ENCODE measurements at places on chromosomes 6 and 20.

DNA sequence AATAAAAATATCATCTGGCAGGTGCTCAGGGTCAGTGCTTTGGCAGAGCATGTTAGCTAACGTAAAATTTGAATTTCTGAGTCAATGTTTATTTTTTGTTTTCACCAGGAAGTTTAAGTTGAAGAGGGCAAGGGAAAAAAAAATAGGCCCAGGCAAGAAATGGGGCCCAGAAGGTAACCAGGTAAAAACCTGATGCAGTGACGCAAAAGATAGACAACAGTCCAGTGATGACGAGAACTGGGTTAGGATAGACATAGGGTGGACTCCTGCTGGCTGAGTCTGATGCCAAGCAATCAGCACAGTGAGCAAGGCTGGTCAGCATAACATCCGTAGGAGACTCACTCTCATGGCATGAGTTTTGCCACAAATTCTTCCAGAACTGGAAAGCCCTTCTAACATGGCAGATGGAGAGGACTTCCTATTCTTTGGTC, 42.2 kb downstream of the ZHX3 start:
- no peak for DNase-seq

DNA sequence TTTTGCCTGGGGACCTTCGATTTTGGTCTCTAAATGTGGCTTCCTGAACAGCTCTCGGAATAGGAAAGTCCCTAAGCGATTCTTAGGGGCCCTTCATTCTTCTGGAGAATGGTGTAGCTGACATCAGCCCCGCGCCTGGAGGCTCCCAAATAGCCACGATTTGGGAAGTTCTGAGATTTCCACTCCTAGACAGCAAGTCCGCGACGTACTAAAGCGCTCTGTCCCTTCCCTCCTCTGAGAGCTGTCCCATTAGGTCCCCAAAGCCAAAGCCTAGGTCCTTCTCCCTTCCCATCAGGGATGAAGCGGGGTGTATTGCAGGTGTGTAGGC, 756 bp downstream of the MOXD1 start:
- DNase-seq: no peak

DNA sequence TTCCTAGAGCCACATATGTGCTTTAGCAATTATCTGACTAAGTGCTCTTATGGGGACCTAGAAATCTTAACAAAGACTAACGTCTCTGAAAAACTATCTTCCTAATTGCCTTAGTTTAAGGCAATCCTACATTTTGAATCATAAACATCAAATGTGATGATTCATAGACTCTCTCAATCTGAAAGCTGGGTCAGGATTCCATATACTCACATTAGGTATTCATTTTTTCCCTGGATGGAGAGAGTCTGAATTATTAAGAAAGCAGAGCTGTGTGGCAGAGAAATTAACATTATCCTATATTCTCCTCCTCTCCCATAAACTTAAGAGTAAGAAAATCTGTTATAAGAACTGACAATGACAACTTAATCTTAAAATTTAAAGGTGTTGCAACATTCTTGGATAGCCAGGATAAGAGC, 1.6 kb upstream of the PRL start:
- DNase-seq: no peak

DNA sequence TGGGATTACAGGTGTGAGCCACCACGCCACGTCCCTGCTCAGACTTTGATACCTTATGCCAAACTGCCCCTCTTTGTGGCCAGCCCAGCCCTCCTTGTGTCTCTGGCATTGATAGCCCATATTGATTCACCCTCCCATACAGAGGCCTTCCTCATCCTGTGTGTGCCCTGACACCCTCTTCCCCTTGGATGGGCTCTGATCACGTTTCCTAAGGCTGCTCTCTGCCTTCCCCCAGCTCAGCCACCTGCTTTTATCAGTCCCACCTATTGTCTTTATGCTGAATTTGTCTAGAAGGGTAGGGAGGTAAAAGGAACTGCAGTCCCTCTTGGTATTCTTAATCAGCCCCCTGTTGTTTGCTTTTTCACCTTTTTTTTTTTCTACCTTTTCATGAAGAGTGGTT, 95.9 kb downstream of the CDKAL1 start:
- no peak for DNase-seq

DNA sequence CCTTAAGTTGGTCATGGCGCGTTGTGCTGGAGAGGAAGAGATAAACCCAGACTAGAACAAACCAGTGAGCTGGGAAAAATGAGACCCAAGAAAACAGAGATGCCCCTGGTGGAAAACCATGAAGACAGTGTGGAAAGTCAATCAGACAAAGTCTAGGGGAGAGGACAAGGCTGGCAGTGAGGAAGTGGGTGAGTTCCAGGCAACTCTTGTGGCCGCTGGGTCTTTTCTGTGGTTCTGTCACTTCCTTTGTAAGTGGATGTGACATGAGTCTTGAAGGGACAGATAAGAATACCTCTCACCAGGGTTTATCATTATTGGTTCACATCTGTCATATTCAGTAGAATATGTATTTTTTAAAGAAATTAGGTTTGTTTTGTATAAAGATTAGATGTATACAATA, 738.4 kb downstream of the DHX35 start:
- no peak for DNase-seq

GRCh38 chr6:41256383-41256782, 28.2 kb downstream of the TREML4 start:
- DNase-seq: no peak

- DNase-seq: no peak
These were observed 64.6 kb upstream of the ADGRF1 start for GRCh38 chr6:47106721-47107197.

GRCh38 chr6:142702501-142703460, 242.2 kb downstream of the HIVEP2 start:
- no peak for DNase-seq

Data from stimulated activated CD4-positive, alpha-beta T cell treated with anti-CD3 and anti-CD28 coated beads, Interleukin-2, amount 100 ng/mL, for 24 hours (primary cell).